ENCODE measurements at places on chromosomes 7 and 10. TPM values are rescaled to one million over a fixed set of nuclear protein-coding genes. Genes with fewer than 3 reads are reported as not detected.

DNA sequence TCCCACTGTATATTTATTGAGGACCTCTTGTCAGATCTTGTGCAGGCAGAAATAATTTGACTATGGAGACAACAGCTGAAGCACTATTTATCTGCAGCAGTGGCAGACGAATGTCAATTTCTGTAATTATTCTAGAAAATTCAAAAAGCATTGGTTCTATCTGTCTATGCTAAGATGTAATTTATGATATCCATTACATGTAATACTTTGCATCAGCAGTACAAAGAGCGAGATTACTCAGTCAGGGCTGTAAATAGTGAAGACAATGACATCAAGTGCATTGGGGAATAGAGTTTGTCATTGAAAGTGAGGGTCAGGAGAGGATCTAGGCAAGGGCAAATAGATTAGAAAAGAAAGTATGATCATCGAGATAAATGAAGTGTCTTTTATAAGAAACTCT, 508.2 kb downstream of the ZWINT start:
- H3K27ac ChIP-seq = no peak overlapping the region
- H3K4me3 ChIP-seq = no peak overlapping the region
- H3K36me3 ChIP-seq = no peaks in the 10 kb centered on the region
- H3K4me1 ChIP-seq = no peaks in the 10 kb centered on the region
- H3K27me3 ChIP-seq = no peaks in the 10 kb centered on the region

The NT5C2 gene
- 82.2 TPM for total RNA-seq

The SEMA4G gene
- 1.8 TPM for total RNA-seq

DNA sequence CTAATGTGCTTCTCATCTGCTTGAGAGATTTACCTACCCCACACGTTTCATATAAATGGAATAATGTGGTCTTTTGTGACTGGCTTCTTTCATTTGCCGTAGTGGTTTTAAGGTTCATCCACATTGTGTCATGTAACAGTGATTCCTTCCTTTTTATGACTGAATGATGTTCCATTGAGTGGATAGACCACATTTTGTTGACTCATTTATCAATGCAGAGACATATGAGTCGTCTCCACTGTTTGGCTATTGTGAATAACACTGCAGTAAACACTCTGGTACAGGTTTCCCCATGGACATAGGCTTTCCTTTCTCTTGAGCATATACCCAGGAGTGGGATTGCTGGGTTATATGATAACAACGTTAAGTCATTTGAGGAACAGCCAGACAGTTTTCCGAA, 2.0 kb upstream of the AOC1 start:
- H3K4me3 ChIP-seq = no peak overlapping the region
- no peaks in the 10 kb centered on the region for H3K4me1 ChIP-seq
- no peaks in the 10 kb centered on the region for H3K36me3 ChIP-seq
- DNase-seq = no peak

The ZNF239 gene
- total RNA-seq = 6.2 TPM

DNA sequence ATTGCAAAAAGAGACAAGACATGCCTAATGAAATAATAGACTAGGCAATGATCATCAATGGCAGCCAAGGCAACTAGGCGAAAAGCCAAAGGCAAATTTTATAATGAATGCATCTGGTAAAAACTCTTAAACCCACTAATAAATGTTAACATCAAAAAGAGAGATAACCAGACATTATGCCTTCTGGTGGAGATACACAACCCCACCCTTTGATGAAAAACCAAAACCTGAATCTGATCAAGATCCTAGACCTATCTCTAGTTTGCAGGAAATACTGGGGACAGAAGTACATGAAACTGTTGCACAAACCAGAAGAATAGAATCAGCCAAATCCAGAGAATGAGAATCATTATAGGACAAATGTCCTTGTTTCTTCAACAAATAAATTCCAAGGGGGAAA, 22.0 kb upstream of the GSAP start:
- no peaks in the 10 kb centered on the region for H3K36me3 ChIP-seq
- no peak for DNase-seq
- H3K4me1 ChIP-seq = no peaks in the 10 kb centered on the region
- H3K27me3 ChIP-seq = no peaks in the 10 kb centered on the region

- H3K36me3 ChIP-seq = peaks cover 3% of the 10 kb centered on the region
- no peak overlapping the region for H3K27ac ChIP-seq
- no peak overlapping the region for H3K4me3 ChIP-seq
- no peaks in the 10 kb centered on the region for H3K27me3 ChIP-seq
These were observed 79.8 kb downstream of the RALA start for GRCh38 chr7:39703144-39703543.

The LRMDA gene
- total RNA-seq = 1.0 TPM

Data from fibroblast of lung (primary cell).